Activated T-cell treated with anti-CD3 and anti-CD28 coated beads, Interleukin-2, amount 50 U/mL, for 4 hours (primary cell): ENCODE measurements at places on chromosomes 1 and 21.

DNA sequence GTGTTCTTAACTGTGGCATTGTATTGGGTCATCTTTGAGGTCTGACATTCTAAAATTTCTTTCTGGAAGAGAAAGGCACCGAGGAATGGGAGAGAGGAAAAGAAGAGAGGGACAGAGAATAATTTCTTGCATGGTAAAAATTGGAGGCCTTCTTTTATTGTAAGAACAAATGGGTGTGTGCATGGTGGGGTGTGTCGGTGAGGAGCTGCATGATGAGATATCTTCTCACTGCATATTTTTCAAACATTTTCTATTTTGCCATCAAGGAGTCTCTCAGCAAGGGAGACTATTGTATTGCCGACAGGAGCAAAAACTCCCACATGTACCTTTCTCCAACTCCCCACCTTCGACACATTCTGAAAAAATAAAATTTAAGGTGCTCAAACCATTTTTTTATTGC lies 6.5 kb upstream of the CTSE start:
- no peak for DNase-seq

- DNase-seq: no peak
Measured at GRCh38 chr1:167202049-167202448, 18.6 kb upstream of the POU2F1 start.

DNA sequence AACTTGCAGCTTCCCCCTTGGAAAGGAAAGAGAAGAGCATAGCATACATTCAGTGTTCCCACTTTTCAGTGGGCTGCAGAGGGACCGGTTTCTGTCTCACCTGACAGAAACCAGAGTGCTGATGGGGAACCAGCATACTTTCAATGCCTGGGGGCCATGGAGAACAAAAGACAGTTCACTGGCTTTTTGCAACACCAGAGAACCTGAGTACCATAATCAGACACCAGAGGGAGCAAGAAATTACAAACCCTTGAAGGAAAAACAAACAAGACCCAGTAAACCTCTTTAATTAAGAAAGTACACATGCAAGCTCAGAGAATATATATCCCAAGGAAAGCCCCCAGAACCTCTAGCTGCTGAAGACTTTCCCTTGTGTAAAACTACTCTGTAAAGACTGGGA lies 51.1 kb downstream of the CSMD2 start:
- DNase-seq: no peak

- DNase-seq: no peak
Measured at GRCh38 chr21:37562920-37563640, 196.5 kb downstream of the DYRK1A start.

DNA sequence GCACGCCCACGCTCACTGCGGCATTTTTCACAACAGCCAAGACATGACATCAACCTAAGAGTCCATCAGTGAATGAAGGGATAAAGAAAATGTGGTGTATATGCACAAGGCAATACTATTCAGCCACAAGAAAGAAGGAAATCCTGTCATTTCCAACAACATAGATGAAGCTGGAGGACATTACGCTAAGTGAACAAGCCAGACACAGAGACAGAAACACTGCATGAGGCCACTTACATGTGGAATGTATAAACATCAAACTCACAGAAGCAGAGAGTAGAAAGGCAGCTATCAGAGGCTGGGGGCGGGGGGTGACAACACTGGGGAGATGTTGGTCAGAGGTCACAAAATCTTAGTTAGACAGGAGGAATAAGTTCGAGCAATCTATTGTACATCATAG lies 20.9 kb downstream of the TMPRSS2 start:
- no peak for DNase-seq

DNA sequence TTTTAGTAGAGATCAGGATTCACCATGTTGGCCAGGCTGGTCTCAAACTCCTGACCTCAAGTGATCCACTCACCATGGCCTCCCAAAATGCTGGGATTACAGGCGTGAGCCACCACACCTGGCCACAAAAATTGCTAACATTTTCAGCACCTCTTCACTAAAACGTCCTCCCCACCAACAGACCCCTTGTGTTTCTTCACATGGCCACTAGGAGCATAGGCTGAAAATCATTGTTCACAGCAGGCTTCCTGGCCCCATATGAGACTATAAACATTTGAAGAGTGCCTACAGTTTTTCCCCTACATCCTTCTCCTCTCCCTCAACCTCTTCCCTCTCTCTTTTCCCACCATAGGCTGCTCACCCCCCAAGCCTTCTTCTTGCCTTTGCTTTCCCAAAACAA lies 28.0 kb upstream of the SFPQ start:
- DNase-seq: no peak

GRCh38 chr1:89631816-89632656 lies 884 bp upstream of the LRRC8C start:
- no peak for DNase-seq

DNA sequence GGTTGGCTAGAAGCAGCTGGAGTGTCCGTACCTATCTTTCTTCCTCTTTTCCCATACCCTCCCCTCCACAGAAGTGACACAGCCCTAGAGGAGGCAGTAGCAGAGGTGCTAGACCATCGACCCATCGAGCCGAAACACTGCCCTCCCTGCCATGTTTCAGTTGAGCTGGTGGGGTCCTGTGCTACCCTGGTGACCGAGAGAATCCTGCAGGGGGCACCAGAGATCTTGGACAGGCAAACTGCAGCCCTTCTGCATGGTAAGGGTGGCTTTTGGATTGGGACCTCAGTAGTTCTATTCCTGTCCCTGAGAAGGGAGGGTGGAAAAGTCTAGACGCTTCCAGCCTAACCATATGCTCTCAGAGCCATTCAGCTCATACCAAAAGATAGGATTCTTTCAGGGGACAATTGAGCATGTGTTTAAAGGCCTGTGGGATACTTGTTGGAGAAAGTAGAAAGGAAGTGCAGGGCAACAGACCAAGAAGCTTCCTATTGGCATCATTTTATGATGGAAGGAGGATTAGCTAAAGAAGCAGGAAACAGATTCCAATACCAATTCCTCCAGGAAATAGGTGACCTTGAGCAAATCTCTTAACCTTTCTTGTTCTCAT lies 11.7 kb upstream of the BNIPL start:
- DNase-seq: peak; percentile 87

GRCh38 chr21:24050231-24050630 lies 1557.0 kb downstream of the MRPL39 start:
- DNase-seq: no peak

DNA sequence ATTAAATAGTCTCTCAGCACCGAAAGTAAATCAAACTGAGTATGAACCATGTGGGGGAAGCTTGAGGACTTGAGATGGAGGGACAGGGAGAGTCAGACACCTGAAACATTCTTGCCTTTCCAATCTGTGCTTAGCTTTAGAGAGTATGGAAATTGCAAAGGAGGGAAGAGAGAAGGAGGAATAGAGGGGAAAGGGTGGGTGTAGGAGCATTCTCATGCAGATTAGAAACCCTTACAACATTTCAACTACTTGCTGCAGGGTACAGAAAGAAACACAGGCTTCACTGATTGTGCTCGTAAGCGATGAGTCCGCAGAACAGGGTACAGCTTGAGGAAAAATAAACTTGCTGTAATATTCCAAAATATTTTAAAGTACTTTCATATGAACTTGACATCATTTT lies 73.8 kb downstream of the NIBAN1 start:
- no peak for DNase-seq

- DNase-seq: no peak
Measured at GRCh38 chr1:61013189-61013945, 69.0 kb upstream of the NFIA start.
